ENCODE measurements at places on chromosomes 3 and 15.
A peak's percentile ranks its signal among the peaks of the same experiment; 100 is the strongest.

GRCh38 chr3:138070006-138070405 lies 45.4 kb downstream of the DZIP1L start:
- no peak for DNase-seq

- DNase-seq: no peak
Measured at GRCh38 chr3:120275618-120276017, 9.4 kb downstream of the GPR156 start.

GRCh38 chr3:89098964-89099585 lies 8.3 kb upstream of the EPHA3 start:
- DNase-seq: no peak

DNA sequence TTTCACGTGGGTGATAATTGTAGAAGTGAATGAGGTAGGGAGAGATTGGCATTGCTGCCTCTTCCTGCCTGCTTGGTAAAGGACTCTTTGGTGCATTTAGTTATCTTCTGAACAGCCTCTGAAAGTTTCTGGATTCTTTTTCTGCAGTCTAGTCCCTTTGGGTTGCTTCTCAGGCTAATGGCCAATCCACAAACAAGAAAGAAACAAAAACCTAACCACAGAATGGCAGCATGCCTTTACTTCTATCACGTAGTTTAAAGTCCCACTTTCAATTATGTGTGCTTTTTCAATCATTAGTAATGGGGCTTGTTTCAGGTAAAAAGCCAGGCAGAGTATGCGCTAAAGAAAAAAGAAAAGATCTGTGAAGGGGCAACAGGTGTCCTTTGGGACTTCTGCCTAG lies 7.4 kb downstream of the FGF12 start:
- no peak for DNase-seq

GRCh38 chr15:31215490-31216214 lies 111.0 kb upstream of the KLF13 start:
- DNase-seq: peak; percentile 69

DNA sequence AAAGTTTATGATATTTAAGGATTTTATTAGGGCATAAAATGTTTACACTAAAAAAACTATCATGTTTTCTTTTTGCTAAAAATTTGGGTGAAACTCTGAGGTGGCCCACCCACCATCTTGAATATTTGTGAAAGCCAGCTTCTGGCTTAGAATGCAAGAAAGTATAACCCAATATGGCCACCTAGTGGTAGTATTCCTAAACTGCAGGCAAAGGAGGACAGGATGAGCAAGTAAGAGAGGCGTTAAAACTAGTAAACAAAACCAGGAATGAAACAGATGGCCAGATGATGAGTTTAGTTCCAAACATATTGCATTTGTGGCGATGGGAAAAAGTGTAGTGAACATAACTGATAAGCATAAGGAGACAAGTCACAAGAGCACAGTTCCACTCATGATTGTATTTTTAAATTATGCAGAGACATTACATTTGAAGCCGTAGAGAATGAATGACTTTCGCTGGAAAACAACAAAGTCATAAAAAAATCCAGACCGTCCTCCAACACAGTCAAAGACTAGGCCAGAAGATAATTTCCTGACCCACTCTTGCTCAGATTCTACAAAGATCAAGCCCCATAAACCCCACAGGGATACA lies 103.3 kb upstream of the PRTG start:
- peak; percentile 5 for DNase-seq

Data from stimulated activated CD4-positive, alpha-beta T cell treated with anti-CD3 and anti-CD28 coated beads, TNF-alpha, amount 100 ng/mL, for 1 hour (primary cell).